ENCODE measurements at places on chromosomes 3 and 15. TPM values are rescaled to one million over a fixed set of nuclear protein-coding genes. Genes with fewer than 3 reads are reported as not detected.

GRCh38 chr15:43930556-43930955, 103.8 kb downstream of the WDR76 start:
- no peak for DNase-seq

TMCC1 gene
- polyA plus RNA-seq: 7.0 TPM

MORC1 gene
- polyA plus RNA-seq: not detected

LDHAL6B gene
- polyA plus RNA-seq: not detected

DNA sequence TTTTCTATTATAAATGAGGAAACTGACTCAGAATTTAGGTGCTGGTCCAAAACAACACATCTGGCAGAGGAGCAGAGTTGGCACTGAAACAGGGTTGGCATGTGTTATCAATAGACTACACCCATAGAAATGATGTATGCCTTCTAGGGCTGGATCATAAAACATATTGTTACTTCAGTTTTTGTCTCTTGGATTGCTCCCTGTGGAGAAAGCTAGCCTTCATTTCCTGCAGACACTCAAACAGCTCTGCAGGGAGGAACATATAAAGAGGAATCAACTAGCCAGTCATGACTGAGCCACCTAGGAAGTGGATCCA, 507 bp upstream of the MRPL3 start:
- DNase-seq: peak; percentile 3

- DNase-seq: peak; percentile 65
Observed at GRCh38 chr3:52291508-52292181, 4.0 kb downstream of the GLYCTK start.

DNA sequence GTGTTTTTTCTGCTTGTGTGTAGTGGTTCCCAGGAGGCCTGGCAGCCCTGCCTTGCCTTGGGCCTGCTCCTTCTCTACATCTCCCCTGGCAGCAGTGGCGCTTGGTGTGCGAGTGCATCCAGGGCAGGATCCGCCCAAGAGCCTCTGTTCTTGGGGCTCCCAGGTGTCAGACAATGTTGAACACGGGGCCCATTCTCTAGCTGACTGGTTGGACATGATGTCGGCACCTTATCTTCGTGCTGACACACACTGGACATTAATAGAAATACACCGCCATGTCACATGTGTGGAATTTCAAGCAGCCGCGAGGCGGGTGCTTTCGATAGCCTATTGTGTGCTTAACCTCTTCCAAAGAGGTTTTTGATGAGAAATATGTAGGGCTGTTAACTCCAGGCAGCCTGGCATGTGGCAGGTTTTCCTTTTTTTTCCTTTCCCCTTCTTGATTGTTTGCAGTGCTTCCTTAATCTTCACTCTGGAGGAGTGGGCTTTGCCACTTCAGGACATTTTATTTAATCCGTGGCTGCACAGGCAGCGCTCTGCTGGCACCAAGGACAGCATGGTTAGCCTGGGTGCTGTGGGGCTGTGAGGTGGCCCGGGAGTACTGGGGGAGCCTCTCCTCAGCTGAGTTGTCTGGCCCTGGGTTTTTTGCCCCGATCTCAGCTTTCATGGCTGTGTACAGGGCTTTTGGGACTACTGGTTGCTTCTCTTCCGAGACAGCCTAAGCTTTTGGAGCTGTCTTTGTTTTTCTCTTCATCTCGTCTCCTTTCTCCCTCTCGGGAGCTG, 42.5 kb downstream of the CHCHD6 start:
- DNase-seq: no peak

DNA sequence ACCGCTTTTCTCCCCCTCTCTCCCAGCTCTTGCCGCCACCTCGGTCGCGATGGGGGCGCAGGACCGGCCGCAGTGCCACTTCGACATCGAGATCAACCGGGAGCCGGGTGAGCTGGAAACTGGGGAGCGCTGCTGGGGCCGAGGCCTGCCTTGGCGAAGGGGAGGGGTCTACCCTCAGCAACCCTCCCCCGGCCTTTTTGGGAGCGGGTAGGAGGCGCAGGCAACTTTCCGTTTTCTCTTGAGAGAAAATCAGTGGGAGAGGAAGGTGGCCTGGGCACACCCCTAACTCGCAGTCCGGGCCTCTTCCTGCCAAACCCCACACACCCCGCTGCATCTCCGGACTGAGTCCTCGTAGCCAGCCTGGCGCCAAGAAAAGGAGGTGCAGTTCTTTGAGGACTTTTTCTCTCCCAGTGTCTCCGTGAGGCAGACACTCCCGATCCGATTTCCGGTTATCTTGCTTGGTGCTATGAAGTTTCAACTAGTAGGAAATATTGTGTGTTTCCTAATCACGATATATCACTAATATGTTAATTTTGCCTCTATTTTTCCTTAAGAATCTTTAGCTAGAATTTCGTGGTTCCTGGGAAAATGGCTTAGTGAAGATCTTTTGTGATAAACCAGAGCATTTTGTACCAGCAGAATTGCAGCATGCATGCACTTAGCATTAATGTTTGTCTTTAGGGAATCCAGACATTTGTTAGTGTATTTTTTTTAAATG, 631 bp downstream of the NKTR start:
- peak; percentile 82 for DNase-seq

PIF1 gene
- polyA plus RNA-seq: 106 TPM

SGO1 gene
- polyA plus RNA-seq: 95.0 TPM

GRCh38 chr3:177427540-177427939, 230.3 kb upstream of the TBL1XR1 start:
- DNase-seq: no peak

DNA sequence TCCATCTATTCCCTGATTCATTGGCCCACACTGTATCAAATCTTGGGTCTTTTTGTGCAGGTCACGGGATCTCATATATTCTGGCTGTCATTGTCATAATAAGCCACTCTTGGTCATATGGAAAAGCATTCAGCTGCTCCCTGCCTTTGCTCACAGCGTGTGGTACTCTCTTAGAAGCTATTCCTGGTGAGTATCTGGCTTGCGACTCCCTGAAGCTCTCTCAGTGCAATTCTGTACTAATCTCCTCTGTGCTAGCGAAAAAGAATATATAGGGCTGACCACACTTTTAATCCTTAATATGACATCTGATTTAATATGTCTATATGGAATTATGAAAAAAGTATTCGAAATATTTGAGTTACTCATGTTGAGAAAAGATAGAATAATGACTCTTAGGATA, 440.8 kb upstream of the GBE1 start:
- DNase-seq: no peak

- DNase-seq: no peak
Observed at GRCh38 chr3:105791919-105792786, 76.7 kb downstream of the CBLB start.

- DNase-seq: no peak
Observed at GRCh38 chr3:117228466-117228865, 518.9 kb downstream of the TUSC7 start.

- DNase-seq: no peak
Observed at GRCh38 chr3:97885931-97886824, 64.4 kb downstream of the CRYBG3 start.

GRCh38 chr3:43580181-43580580, 41.6 kb downstream of the ANO10 start:
- DNase-seq: no peak

- no peak for DNase-seq
Observed at GRCh38 chr3:121629601-121630000, 31.1 kb downstream of the HCLS1 start.

GLDN gene
- polyA plus RNA-seq: 0.32 TPM

ECE2 gene
- polyA plus RNA-seq: 0.48 TPM

- DNase-seq: no peak
Observed at GRCh38 chr15:60530168-60530567, 51.2 kb upstream of the ICE2 start.

DNA sequence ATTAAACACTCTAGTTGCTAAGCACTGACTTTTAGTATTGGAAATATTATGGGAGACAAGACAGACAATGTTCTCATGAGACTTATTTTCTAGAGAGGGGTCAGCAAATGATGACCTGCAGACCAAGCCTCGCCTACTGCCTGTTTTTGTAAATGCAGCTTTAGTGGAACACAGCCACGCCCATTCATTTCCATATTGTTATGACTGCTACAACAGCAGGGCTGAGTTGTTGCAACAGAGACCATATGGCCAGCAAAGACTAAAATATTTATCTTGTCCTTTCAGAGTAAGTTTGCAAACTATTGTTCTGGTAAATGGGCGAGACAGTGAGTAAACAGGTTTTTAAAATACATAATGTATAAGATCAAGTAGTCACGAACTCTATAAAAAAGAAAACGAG, 570.2 kb downstream of the NTRK3 start:
- DNase-seq: no peak

DNA sequence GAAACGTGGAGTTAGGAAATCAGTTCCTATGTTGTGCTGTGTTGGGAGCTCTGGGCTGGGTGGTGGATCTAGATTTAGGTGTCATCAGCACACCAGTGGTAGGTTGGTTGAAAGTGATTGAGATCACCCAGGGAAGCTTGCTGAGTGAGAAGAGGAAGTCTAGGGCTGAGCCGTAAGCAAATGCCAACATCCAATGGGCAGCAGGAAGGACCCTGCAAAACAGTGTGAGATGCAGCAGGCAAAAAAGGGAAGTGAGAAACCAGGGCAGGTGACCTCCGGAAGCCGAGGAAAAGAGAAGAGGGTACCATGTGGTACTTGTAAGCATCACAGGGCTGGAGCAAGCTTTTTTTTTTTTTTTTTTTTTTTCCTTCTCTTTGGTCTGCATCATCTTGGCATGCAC, 15.9 kb upstream of the COPG1 start:
- DNase-seq: no peak

ZNF80 gene
- not detected for polyA plus RNA-seq

Measured in GM23338 (cell line).